H1 (cell line): ENCODE measurements at places on chromosomes 7 and 10. TPM values are rescaled to one million over a fixed set of nuclear protein-coding genes. Genes with fewer than 3 reads are reported as not detected.
A peak's percentile ranks its signal among the peaks of the same experiment; 100 is the strongest.

The ACBD7 gene
- total RNA-seq, result 17.8 and 19.6 TPM in 2 replicates

The TAS2R41 gene
- total RNA-seq, result not detected in 2 replicates

GRCh38 chr10:128263891-128264688, 137.9 kb upstream of the MKI67 start:
- peak; percentile 80 for DNase-seq

- DNase-seq, result no peak
Observed at GRCh38 chr10:86164960-86165630, 201.5 kb downstream of the GRID1 start.

DNA sequence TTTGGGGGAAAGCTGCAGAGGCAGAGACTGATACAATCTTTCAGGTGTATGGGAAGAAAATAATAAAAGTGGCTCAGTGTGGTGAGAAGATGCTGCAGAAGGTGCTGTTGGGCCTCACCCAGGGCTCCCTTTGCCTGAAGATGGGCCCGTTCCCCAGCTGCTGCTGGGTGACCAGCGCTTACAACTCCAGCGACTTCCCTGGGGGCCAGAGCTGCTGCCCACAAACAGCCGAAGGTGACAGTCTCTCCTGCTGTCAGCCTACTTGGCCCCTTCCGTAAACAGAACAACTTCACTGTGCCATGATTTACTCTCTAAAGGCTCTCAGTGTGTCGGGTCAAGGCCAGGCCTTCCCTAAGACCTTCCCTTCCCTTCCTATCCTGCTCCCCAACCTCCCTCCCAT, 93.6 kb upstream of the PCBD1 start:
- no peak for DNase-seq

DNA sequence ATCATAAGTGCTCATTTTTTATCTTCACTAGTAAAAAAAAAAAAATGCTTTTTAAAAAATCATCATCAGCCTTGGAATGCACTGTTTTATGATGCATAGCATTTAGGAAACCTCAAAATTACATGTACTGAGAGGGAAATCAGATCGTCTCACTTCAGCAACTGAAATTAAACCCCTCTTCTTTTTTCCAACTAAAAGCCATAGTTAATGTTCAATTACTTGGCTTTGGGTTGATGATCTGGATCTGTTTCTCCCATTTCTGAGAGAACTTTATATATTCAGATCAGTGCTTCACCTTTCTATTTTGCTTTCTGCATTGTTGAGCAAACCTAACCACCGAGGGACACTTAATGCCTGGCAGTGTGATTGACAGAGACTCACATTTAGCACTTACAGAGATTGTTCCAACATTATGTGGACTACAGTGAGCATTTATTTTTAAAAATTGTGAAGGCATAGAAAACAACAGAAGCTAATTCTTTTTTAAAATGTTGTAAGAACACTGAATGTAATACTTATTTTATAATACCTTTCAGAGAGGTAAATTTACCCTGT, 678.4 kb downstream of the PHTF2 start:
- DNase-seq, result no peak
